ENCODE measurements at places on chromosomes 3 and 15.
A peak's percentile ranks its signal among the peaks of the same experiment; 100 is the strongest.

DNA sequence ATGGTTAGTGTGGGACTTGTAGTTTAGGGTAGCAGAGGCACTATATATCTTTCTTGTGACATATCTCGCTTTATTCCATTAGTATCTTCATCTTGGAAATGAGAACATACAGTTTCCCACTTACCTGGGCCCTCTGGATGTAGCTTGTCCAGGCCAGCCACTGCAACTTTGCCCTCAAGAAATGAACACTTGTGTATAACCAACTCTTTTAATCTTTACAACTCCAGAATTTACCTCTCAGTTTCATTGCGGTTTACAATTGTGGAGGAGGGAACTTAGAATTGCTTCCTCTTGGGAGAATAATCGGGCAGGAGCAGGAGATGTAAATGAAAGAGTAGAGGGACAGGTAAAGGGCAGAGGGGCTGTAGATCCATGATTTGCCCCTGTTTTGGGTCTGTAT lies 18.4 kb upstream of the TRA2B start:
- DNase-seq = no peak

DNA sequence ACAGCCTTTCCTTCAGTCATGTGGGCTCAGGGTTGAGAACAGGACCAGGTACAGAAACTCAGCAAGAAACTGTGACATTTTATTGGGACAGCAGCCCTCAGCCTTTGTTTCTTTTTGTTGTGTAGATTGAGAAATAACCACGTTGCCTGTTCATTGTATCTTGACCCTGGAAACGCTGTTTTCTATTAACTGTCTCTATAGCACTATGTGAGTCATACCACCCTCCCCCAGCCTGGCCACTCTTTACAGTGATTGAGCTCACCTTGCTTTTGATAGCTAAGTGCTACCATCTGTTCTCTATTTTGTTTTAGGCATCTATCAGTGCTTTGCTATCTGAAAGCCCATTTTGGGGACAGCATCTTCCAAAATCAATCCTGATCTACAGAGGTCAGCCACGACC lies 127.9 kb downstream of the CD47 start:
- no peak for DNase-seq

GRCh38 chr3:51874411-51874810 lies 990 bp downstream of the IQCF5 start:
- no peak for DNase-seq

- no peak for DNase-seq
Measured at GRCh38 chr3:8256441-8257071, 245.1 kb upstream of the LMCD1 start.

DNA sequence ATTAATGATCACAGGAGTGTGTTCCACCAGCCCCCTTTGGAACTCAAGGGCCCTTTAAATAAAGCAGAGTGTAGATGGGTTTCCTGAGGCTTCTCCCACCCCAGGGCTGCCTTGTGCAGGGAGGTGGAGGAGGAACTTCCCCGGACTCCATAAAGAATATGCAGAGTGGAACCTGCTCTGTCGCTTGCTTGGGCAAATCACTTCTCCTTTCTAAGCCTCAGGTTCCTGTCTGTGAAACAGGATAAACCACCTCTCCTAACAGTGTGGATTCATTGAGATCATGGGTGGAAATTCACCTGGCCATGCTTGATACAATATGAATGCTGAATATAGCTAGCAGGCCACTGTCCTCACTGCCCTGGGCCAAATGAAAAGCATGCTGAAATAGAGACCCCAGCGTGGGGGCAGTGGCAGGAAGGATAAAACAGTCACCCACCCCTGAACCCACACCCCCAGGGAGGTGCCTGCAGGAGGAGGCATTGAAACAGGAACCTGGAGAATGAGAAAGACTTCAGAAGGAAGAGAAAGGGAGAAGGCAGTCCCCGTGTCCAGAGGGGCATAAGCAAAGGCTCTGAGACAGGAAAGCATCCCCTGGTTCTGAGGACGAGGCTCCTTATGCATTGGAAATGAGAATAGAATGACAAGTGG lies 41.1 kb upstream of the CHRNB4 start:
- no peak for DNase-seq

GRCh38 chr3:183802989-183803388 lies 22.4 kb downstream of the MAP6D1 start:
- DNase-seq = no peak

DNA sequence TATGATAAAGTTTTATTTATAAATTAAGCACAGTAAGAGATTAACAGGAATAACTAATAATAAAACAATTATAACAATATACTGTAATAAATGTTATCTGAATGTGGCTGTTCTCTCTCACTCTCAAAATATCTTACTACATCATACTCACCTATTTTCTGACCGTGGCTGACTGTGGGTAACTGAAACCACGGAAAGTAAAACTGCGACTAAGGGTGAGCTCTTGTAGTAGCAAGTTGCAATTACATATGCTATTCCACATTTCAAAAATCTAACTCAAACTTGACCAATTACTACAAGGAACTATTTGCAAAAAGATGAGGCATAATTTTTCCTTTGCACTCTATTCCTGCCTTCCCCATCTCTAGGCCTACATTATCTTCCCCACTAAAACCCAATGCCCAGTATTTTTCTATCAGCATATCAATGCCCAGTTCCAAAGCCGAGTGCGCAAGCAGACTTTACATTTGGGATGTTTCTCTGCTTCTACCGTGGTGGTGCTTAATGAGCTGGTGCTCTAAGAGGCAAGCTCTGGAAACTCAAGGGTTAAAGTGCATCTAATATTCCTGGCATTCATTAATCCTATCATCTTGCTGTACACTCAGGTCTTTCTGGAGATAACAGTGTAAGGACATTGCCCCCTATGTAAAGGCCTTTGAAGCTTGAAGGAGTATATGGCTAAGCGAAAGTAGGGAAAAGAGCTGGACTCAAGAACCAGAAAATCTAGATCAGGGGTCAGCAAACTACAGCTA lies 6.7 kb downstream of the PCYT1A start:
- no peak for DNase-seq

GRCh38 chr3:51276046-51276445 lies 109.0 kb upstream of the MANF start:
- no peak for DNase-seq

GRCh38 chr15:51022206-51022605 lies 72.5 kb downstream of the TNFAIP8L3 start:
- DNase-seq = no peak

GRCh38 chr3:5442106-5442785 lies 254.7 kb downstream of the EDEM1 start:
- DNase-seq = peak; percentile 44

DNA sequence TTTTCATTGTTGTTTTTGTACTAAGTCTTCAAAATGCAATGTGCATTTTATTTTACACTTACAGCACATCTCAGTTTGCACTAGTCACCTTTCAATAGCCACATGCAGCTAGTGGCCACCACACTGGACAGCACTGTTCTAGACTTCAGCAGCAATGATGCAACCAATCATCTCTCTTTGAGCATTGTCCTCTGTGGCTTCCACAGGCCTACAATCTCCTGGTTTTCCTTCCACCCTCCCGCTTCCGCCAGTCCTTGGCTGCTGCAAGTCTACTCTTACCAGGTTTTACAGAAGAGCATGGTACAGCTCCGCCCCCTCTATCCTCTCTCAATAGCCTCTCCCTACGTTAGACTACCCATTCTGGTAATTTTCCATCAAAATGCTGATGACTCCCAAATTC lies 25.1 kb upstream of the FSIP1 start:
- no peak for DNase-seq

DNA sequence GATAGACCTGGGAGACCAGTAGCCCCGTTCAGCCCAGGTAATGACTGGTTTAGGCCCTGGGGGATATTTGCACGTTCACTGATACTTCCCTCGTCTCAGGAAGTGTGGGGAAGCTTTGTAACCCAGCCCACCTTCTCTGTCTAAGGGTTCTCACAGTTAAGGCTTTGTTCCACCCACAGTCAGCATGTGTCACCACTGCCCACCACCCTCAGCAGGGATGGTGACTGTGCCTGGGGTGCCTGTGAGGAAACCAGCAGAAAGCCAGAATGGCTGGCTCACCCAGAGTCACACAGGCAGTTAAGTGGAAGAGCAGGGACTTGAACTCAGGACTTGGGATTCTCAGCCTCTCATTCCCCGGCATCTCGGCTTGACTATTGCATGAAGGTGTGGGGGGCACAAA lies 5.2 kb downstream of the KBTBD13 start:
- no peak for DNase-seq

- no peak for DNase-seq
Measured at GRCh38 chr3:129277829-129278271, 820 bp upstream of the HMCES start.

GRCh38 chr3:168470380-168470779 lies 374.7 kb upstream of the GOLIM4 start:
- no peak for DNase-seq

- DNase-seq = no peak
Measured at GRCh38 chr3:120177707-120178306, 83.6 kb upstream of the GSK3B start.

- DNase-seq = no peak
Measured at GRCh38 chr3:113625834-113626233, 70.6 kb downstream of the USF3 start.

- DNase-seq = no peak
Measured at GRCh38 chr15:76386178-76386577, 49.6 kb downstream of the ISL2 start.

DNA sequence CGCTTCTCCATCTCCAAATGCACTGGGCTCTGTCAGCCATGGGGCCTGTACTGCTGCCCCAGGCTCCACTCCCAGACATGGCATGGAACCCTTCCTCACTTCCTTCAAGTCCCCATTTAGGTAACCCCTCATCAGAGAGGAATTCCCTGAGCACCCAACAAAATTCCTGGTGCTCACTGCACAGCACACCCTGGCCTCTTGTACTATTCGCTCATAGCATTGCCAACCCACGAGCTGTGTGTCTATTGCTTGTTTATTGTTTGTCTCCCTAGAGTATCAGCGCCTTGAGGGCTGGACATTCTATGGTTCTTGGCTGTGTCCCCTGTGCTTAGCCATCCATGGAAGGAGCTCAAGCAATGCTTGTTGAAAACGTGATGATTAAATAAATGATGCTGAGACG lies 46.1 kb upstream of the SLCO2A1 start:
- DNase-seq = no peak

GRCh38 chr15:31273258-31273941 lies 53.2 kb upstream of the KLF13 start:
- no peak for DNase-seq

- DNase-seq = no peak
Measured at GRCh38 chr15:95884276-95884675, 446.2 kb upstream of the NR2F2 start.

GRCh38 chr3:104190681-104191080 lies 1176.0 kb upstream of the ALCAM start:
- DNase-seq = no peak

DNA sequence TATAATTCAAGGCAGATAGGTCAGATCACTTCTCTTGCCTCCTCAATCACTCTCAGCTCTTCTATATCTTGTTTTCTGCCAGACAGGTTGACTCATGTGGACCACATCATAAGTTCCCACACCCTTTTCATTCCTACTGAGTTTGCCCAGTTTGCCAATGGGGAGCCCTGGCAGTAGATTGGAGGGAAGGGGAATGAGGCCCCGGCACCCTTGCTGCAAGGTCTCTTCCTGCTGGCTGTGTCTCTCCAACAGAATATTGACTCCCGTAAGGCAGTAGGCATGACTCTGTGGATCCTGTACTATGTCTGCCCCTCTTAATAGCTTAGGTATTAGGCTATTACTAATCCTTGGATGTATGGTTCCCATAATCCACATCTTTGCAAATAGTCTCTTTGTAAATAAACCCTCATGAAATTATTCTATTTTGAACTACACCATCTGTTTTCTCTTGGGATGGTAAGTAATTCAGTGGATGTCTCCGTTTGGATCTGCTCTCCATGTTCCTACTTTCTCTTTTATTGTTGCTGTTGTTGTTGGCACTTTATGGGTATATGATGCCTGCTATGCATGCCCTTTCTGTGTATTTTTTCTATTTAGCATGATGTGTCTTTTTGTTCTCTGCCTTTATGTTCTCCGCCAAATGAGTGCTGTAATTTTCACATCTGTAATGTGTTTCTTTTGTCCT lies 65.5 kb upstream of the DCBLD2 start:
- no peak for DNase-seq

GRCh38 chr3:123258359-123258758 lies 56.6 kb downstream of the SEC22A start:
- DNase-seq = no peak

GRCh38 chr3:171260899-171261298 lies 199.3 kb downstream of the TNIK start:
- no peak for DNase-seq

GRCh38 chr15:68764090-68764489 lies 56.6 kb downstream of the ANP32A start:
- no peak for DNase-seq

- DNase-seq = peak; percentile 18
Measured at GRCh38 chr3:94098452-94098851, 35.6 kb downstream of the NSUN3 start.

DNA sequence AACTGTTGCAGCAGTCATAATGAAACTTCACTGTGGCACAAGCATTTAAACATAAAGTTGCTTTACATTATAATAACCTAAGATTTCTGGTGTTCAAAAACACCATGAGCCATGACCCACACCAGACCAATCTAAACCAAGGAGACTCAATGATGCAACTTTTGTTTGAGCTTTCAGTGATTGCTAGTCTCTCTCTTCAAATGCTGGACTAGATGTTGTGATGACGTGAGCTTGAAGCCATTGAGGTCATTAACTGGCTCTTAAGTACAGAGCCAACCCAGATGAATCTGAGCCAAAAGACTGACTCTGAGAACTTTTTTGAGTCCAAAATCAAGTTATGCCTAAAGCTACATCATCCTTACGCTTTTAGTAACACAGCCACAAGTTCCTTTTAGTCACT lies 36.5 kb downstream of the ATR start:
- DNase-seq = no peak

- no peak for DNase-seq
Measured at GRCh38 chr15:57307527-57308169, 68.7 kb upstream of the CGNL1 start.

DNA sequence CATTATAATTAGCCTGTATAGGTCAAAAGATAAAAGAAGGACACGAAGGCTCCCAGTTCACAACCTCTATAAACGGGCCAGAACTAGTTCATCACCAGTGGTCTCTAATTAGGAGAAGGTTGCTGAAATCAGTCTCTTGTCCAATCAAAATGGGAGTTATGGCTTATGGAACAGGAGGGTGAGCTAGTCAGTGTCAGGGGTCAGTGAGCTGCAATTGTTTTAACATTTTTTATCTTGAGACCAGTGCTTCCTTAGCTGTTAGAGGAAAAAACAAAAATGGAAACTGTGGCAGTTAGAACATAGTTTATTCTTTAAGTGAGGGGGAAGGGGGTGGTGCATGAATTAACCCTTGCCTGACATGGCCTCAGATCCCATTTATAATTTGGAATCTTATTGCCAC lies 141.7 kb downstream of the KCNMB2 start:
- DNase-seq = no peak

DNA sequence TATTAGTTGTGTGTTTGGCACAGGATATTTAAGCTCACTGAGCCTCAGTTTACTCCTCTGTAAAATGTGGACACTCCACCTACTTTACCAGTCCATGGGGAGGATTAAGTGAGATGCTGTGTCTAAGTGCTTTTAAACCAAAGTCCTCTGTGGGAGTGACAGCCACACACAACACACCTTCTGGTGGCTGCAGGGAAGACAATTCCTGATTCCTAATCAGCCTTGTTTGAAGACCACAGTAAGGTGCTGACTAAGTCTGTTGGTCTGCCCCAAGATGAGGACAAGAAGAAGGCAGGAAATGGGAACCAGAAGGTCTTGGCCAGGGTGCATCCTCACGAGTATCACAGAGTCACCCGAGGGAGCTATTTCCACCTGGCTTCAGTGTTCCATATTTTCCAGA lies 52.3 kb downstream of the EPHB1 start:
- no peak for DNase-seq

Measured in RKO (cell line).